ENCODE measurements at places on chromosomes 11 and 22. TPM values are rescaled to one million over a fixed set of nuclear protein-coding genes. Genes with fewer than 3 reads are reported as not detected.

The EXPH5 gene
- 1.8 TPM for total RNA-seq

DNA sequence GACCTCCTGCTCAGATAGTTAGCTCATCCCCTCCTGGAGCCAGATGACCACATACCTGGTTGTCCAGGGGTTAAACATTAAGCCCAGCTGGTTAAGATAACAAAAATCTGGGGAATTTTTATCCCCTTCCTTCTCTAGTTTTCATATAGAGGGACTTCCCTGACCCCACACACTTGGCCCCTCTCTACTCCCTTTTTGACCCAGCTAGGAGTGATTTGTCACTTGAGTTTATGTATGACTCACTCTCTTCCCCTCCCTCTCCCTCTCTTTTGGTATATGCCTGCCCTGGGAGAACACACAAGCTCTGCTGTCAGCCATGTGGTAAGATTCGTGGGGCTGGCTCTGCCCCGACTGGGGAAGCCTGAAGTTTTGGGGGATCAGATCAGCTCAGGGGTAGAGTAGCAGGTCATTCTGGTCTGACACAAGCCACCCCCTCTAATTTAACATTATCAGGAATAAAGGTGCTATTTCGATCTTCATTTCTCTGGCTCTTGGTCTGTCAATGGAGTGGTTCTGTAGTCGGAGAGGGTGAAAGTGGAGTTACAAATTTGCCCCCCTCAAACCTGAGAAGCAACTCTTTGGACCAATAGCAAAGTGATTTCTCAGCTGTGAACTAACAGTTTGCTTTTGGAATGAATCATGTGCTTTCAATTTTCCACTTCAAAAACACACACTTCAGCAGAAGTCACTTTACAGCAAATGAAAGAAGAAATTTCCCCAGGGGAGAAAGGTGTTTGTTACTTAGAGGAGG, 415.3 kb upstream of the CADM1 start:
- no peak for DNase-seq

The FAM180B gene
- total RNA-seq: 1.7 TPM

The HTR3B gene
- total RNA-seq: not detected

GRCh38 chr11:2402890-2403645, 2.5 kb downstream of the TSSC4 start:
- DNase-seq: no peak

- no peak for DNase-seq
These were observed 8.7 kb downstream of the DRAP1 start for GRCh38 chr11:65927904-65928397.

DNA sequence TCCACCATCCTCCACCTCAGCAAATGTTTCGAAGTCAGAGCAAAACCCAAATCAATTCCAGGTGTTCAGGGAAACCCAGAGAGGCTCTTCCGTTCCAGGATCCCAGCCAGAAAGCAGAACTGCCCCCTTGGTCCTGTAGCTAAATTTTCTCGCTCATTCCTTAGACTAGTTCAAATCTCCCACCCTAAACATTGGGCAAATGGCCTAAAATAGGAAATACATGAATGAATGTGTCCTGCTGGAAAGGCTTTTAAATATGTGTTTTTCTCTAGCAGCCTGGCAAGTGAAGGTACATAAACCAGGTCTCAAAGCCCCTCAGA, 89.6 kb downstream of the ETS1 start:
- no peak for DNase-seq

DNA sequence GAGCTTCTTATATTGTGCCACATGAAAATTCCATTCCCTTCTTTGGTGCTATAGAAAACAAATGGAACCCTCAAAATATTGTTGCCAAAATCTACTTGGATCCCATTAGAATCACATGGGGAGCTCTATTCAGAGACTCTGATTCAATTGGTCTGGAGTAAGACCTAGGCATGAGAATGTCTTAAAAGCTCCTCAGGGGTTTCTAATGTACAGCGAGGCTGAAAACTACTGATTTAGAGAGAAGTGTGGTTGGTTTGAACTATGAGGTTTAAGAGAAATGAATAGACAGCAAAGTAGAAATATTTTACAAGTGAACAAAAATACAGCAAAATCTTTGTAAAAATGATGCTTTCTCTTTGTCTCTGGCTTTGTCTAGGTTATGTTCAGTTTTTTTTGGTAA, 514.7 kb downstream of the CNTN5 start:
- DNase-seq: no peak

- peak; percentile 78 for DNase-seq
These were observed 1.0 kb downstream of the FJX1 start for GRCh38 chr11:35619116-35619854.

DNA sequence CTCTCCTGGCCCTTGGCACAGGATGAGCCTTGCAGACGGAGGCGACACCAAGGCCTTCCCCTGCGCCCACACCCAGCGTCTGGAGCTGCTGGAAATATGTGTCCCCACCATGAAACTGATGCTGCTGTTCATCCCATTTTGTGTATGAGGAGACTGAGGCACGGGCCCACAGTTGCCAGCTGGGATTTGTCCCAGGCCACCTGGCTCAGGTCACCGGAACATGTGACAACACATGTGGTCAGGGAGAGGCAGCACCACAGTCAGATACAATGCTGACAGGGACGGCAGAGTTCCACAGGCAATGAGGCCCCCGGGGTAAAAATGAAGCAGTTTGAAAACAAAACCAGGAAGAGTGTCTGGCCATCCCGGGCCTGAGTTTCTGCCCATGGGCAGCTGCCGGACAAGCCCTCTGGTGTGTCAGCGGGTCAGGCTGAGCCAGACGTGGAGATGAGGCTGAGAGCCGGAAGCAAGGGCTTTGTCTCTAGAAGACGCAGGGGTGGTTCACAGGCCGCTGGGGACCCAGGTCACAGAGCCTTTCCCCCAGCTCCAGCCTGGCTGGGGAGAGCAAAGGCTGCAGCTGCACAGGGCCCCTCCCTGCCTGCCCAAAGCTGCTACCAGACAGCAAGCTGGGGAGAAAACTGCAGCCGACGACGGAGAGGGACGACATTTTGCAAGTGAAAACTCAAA, 80.7 kb downstream of the CDKN1C start:
- peak; percentile 68 for DNase-seq

DNA sequence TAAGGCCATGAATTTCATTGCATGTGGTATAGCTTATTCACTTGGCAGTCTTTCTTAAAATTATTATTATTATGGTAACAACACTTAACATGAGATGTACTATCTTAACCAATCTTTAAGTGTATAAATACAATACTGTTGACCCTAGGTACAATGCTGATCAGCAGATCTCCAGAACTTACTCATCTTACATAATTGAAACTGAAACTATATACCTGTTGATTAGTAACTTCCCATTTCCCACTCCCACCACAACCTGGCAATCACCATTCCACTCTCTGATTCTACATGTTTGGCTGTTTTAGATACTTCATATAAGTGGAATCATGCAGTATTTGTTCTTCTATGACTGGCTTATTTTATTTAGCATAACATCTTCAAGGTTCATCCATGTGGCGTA, 150.2 kb upstream of the POU2AF2 start:
- no peak for DNase-seq

- DNase-seq: no peak
These were observed 68.2 kb downstream of the EMSY start for GRCh38 chr11:76512851-76513653.

DNA sequence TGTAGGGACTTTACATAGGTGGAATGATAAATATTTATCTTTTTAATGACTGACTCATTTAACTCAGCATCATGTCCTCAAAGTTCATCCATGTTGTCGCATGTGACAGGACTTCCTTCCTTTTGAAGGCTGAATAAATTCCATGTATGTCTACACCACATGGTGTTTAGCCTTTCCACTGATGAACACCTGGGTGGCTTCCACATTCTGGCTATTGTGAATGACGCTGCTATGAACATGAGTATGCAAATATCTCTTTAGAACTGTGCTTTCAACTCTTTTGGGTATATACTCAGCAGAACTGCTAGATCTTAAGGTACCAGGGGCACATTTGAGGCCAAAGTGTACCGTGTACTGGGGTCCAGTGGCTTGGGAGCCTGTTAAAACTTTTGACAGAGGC, 24.1 kb downstream of the LARGE1 start:
- DNase-seq: no peak

- no peak for DNase-seq
These were observed 30.6 kb downstream of the SDHAF2 start for GRCh38 chr11:61460474-61460881.

GRCh38 chr11:128552783-128553661, 34.3 kb downstream of the ETS1 start:
- no peak for DNase-seq

DNA sequence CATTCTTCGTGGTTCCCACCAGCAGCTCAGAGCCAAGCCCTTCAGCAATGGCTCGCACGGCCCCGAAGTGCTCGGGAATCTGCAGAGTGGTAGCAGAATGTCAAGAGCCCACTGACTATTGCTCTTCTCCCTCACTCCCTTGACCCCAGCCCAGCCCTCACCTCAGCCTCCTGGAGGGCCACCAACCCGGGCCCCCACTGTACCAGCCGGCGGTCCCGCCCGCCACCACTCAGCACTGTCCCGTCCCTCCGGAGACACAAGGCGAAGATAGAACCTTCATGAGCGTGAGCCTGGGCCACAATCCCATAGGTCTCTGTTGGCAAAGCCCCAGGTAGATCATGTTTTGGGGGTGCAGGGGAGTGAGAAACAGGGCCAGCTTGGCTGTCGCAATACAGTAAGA, 4.2 kb upstream of the MTA2 start:
- no peak for DNase-seq

The MYRF gene
- total RNA-seq: 1.1 TPM

GRCh38 chr11:124405581-124405980, 6.8 kb upstream of the OR8B3 start:
- DNase-seq: no peak

GRCh38 chr11:11570823-11571222, 51.0 kb downstream of the GALNT18 start:
- no peak for DNase-seq

DNA sequence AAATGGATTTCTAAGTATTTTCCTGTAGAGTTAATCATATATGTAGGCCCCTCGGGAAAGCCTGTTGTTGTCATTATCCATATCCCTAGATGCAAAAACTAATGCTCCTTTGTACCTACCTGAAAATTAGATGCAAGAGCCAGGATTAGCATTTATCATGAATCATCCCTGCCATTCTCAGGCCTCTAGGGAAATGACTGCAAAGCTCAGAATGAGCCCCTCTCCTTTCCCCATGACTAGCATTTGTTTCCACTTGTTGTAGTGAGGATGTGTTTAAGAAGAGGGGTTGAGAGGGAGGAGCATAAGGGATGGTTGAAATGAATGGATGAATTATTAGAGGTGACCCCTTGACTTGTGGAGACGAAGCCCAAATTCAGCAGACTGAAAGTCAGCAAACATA, 537.9 kb downstream of the NTM start:
- no peak for DNase-seq

DNA sequence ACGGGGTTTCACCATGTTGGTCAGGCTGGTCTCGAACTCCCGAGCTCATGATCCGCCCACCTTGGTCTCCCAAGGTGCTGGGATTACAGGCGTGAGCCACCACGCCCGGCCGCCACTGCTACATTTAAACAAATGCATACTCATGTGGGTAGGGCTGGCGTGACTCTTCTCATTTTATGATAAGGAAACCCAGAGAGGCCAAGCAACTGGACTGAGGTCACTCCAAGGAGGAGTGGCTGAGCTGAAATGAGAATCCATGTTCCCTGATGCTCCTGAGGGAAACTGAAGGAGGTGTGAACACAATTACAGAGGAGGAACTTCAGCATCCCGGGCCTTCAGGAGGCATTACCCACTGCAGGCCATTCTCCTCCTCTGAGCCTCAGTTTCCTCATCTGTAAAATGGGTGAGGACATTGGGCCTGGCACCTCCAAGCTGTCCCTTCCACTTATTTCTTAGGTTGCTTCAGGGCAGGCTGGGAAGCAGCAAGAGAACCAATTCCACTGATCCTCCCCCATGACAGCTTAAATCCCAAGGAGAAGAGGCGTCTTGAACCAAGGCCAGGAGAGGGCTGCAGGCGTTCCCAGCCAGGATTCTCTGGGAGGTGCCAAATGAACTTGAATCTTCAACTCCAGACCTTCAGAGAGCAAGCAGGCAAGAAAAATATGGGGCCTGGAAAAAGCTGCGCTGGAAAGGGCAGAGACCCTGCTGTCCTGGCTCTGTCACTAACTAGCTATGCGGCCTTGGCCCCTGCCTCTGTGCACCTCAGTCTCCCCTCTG, 2.9 kb downstream of the TST start:
- no peak for DNase-seq

- no peak for DNase-seq
These were observed 131.2 kb downstream of the ARL14EP start for GRCh38 chr11:30454111-30454510.

DNA sequence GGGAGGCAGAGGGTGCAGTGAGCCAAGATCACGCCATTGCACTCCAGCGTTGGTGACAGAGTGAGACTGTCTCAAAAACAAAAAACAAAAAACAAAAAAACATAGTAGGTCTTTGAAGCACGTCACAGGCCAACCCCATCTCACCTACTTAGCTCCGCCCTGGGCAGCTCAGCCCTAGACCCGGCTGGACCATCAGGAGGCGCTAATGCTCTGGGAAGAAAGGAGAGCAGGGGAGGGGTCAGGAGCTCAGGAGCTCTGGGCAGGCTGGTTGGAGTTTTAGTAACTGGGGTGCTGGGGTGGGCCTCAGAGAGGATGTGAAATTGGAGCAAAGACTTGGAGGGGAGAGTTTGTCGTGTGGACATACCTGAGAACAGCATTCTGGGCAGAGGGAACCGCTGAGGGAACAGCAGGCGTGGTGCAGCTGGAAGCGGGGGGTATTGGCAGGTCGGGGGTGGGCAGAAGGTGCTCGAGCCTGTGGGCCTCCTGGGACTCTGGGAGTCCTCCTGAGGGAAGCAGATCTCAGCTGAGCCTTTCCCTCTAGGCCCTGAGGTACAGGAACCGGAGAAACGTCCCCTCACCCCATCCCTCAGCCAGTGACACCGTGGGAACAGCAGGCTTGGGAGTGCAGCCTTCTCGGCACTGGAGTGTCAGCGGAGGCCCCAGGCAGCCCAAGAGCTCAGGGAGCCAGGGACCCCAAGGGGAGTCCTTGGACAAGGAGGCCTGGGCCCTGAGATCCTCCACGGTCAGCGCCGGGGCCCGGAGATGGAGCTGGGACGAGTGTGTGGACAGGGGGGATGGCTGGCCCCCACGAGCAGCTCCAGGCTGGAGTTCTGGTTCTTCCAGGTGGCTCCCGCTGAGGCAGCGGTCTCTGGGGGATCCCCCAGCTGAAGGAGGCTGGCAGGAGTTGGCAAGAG, 2.2 kb upstream of the RPS6KA4 start:
- DNase-seq: peak; percentile 50

The YAP1 gene
- total RNA-seq: 393 TPM

GRCh38 chr11:76074148-76075095, 131.9 kb downstream of the WNT11 start:
- DNase-seq: no peak

GRCh38 chr22:45742866-45743450, 71.3 kb downstream of the ATXN10 start:
- no peak for DNase-seq

- DNase-seq: no peak
These were observed 76.0 kb downstream of the MYEOV start for GRCh38 chr11:69369945-69370344.

All from aorta (tissue), 5 donors.